ENCODE measurements at places on chromosomes 16 and 17.

DNA sequence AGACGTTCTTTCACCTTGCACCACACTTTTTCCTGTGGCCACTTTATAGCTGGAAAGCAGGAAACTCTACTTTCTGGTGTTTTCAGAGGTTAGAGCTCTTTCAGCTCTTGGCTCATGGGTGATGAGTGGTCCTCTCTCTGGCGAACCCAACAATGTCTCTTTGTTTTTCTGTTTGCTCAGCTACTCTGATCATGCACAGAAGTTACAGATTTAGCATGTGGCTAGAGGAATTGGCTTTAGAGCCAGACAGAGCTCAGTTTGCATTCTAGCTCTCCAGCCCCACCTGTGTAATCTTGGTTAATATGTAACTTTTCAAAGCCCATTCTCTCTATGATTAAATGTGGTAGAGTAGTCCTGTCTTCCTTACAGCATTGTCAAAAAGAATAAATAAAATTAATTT, 225.2 kb downstream of the HAPSTR1 start:
- DNase-seq, result no peak

DNA sequence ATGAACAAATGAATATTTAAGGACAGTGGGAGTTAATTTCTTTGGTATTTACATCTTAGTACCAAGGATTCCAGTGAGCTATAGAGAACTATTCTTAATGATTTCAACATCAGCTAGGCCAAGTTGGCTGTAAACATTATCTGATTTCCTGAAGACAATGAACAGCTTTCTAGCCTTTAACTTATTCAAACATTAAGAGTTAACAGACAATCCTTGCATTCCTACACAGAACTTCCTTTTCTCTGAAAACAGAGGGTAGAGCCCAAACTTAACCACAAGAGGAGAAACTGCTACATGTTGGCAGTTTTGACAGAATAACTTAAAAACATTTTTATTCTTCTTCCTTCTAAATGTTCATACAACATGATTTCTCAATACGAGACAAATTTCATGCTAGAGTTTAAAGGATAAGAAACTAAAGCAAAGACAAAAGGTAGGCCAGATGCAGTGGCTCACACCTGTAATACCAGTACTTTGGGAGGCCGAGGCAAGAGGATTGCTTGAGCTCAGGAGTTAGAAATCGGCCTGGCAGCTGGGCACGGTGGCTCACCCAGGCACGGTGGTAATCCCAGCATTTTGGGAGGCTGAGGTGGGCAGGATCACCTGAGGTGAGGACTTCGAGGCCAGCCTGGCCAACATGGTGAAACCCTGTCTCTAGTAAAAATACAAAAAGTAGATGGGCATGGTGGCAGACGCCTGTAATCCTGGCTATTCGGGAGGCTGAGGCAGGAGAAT, 4.4 kb downstream of the CRLF3 start:
- DNase-seq, result no peak

DNA sequence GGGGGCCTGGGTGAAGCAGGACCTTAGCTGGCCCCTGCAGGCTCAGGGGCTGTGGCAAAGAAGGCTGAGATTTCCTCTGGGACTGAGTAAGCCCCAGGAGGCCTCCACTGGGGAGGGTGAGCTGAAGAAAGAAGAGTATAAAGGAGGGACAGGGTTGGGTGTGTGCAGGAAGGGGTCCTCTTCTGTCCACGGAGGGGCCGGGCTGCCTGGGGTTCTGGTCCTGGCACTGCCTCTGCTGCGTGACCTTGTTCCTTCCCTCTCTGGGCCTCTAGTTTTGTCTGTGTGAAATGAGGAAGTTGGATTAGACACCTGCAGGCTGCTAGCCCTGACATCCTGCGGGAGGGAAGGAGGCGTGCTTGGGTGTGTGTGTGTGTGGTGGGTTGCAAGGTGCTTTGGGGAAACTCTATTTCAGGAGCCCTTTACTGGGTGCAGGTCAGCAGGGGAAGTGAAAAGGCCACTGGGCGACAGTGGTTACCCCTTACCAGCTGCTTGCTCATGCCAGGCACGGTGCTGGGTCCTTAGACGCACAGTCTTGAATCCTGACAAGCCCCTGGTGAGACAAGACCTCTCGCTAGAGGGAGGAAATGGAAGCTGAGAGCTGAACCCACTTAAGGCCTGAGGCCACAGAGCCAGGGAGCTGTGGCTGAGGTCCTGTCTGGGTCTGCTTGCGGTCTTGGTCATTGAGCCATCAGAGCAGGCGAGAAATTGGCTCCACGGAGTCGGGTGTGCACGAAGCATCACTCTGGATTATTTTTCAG, 60.7 kb downstream of the OR1D5 start:
- DNase-seq, result no peak

DNA sequence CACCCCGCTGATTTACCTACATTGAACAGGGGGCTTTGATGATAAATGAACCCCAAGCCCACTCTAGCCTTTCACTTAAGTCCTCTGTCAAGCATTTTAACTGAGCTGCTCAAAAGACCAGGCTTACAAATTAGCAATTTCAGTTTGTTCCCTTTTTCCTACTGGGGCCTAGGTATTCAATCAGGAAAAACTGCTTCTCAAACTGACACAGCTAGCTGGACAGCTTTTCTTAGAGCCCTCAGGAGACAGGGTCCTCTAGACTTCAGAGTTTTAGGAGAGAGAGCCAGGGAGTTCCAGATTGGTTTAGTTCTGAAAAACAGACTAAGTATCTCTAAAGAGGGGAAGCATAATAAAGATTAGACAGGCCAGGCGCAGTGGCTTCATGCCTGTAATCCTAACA, 6.2 kb upstream of the HEXIM2 start:
- DNase-seq, result no peak

DNA sequence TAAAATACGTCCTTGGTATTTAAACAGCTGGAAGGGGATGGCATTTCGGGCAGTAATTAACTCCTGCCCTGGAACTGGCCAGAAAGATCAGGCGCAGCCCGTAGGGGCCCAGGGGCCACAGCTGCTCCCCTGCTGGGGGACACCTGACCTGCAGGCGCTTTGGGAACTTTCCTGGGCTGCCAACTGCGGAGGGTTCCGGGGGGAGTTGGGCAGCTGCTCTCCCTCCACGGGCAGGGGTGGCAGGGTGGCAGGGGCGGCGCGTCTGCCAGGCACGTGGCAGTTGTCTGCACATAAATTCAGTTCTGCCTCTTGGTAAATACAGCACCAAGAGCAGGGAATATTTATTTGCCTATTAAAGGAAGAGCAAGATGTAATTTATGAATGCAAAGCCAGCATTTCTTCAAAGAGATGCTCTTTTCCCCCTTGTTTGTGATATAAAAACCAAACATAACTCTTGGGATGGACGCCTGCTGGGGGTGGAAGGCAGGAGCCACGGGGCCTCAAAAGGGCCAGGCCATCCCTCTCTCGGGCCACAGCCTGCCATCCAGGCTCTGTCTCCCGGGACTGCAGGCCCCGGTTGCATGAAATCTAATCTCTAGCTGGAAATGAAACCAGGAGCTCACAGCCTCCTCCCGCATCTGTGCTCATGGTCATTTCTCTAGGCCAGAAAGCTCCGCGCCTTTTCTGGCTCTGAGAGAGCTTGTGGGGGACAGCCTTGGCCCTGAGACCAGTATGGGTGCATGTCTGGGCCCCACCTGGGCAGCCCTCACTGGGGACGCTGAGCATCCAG, 29.9 kb upstream of the CHMP6 start:
- DNase-seq, result no peak

DNA sequence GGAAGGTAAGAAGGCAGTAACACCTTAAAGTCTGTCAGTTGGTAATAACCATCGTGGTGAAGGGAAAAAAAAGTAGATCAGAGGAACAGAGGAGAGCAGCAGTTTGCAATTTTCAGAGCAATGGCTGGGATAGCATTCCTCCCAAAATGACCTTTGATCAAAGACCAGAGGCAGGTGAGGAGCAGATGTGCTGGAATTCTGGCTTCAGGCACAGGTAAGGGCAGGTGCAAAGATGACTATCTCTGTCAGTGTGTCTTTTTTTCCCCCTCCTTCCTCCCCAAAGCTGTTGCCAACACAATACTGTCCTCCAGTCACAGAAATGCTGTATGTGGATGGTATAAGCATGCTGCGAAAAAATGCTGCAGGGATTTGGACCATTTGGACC, 166.7 kb downstream of the XYLT1 start:
- DNase-seq, result no peak

- no peak for DNase-seq
These were observed 18.8 kb downstream of the HS3ST3A1 start for GRCh38 chr17:13582776-13583547.

- no peak for DNase-seq
These were observed 729 bp downstream of the P2RX5 start for GRCh38 chr17:3695129-3695722.

DNA sequence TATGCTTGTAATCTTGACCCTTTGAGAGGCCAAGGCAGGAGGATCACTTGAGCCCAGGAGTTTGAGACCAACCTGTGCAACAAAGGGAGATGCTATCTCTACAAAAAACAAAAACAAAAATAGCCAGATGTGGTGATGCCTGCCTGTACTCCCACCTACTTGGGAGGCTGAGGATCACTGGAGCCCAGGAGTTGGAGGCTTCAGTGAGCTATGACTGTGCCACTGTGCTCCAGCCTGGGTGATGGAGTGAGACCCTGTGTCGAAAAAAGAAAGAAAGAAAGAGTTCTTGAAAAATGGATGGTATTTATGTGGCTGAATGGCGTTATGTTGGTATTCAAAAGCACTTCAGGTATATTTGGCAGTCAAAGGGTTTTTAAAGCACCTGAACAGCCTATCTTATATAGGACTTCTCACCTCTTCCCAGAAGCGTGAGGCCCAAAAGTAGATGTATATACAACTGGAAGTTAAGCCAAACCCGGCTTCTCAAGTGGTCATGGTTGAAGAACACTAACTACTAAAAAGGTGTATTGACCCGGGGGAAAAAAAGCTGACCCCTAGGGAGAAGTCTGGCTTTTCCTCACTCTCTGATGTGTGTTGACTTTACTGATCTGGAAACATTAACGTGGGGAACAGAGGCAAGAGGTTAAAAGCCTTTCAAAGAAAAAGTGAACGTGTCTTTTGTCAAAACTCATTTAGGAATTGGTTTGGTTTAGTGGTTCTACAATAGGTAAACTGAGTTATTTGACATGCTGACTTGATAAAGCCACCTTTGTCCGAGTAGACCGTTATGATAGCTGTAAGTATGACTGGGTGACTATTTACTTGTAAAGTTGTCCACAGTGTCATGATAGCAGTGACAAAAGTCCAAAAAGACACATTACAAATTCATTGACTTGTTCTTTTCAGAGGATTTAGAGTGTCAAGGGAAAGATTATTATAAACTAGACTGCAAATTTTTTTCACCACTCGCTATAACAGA, 183.4 kb downstream of the IRX3 start:
- no peak for DNase-seq

DNA sequence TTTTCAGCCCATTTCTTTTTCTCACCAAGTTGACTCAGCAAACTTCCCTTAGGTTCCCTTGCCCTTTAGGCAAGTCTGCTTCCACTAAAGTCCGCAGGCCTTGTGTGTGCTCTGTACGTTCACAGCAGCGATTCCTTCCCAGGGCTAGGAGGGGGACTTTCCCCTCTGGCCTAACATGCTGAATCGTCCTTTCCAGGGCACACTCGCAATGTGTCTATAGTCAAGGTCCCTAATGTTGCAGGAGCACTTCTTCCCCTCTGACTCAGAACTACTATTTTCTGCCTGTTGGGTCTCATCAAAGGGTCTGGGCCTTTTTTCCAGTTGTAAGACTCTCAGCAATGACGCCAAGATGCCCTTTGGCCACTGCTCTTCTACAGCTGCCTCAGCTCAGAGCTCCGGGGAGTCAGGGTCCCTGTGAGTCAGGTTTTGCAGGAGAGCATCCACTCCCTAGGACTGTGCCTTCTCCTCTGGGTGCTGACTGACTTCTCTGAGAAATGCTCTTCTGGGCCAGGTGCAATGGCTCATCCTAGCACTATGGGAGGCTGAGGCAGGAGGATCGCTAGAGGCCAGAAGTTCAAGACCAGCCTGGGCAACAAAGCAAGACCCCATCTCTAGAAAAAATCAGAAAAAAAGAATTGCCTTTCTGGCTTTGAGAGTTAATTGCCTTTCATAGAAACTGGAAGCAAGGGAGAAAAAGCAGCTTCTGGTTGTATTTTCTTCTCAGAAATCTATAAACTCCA, 64.4 kb upstream of the TBX2 start:
- DNase-seq, result no peak

DNA sequence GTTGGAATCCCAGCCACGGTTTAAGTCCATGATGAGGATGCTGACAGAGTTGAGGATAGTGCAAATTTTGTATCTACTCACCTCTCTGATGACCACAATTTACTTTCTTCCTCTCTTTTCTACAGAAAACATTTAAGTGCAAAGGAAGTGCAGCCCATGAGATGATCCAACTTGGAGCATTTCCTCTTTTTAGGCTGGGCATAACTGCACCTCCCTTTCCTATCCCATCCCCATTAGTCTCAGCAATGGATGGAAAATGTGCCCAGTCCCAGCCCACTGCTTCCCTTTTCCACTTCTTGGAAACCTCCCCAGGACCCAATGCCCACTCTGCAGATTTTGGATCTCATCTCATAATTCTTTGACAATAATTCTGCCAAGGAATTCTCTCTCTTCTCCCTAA, 16.6 kb upstream of the CCL8 start:
- DNase-seq, result no peak

DNA sequence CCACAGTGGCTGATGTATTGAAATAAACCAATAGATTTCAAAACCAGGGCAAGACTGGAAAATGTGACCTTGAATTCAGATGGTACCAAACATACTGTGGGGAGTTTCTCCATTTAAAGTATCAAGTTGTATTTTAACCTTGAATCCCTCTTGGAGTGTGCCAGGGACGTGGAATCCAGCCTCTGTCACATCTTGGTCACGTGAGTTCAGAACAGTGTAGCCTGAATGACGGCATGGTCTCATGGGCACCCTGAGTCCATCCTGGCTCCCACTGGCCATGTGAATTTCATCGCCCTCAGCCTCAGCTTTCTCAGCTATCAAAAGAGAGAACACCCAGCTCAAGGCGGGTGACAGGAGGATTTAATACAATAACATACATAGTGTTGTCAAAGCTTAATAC, 6.8 kb downstream of the ZNF771 start:
- no peak for DNase-seq

GRCh38 chr17:81551458-81552243, 502 bp downstream of the FAAP100 start:
- DNase-seq, result no peak

All from stimulated activated CD4-positive, alpha-beta T cell treated with anti-CD3 and anti-CD28 coated beads, Interleukin-15, amount 100 ng/mL, for 1 hour (primary cell).